GM18507 (cell line): ENCODE measurements at places on chromosomes 4 and X.

DNA sequence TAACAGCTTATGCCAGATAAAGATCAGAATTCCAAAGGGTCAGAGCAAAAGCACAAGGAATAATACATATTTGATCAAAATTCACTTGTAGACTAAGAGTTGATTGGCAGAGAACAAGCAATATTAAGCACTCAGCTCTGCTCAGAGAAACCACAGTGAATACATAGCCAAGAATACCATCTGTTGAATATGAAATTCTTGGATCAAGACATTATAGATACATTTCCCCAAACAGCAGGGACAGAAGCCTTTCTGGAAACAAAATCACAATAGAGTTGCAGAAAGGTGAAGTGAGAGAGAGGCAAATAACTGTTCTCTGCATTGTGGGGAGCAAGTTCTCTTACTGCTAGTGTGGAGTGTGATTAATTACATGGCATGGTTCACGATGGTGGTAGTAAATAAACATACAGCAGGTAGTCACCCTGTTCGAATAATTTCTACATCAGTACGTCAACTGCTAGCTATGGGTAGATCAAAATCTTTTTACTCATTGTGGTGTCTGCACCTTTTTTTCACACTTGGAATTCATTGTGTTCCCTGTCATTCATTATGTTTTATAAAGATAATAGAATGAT is 366.7 kb downstream of the PCDH7 start:
- no peak for DNase-seq

- DNase-seq = no peak
Observed at GRCh38 chr4:182640932-182641331, 276.3 kb downstream of the DCTD start.

- no peak for DNase-seq
Observed at GRCh38 chrX:129600981-129601424, 53.8 kb downstream of the APLN start.

DNA sequence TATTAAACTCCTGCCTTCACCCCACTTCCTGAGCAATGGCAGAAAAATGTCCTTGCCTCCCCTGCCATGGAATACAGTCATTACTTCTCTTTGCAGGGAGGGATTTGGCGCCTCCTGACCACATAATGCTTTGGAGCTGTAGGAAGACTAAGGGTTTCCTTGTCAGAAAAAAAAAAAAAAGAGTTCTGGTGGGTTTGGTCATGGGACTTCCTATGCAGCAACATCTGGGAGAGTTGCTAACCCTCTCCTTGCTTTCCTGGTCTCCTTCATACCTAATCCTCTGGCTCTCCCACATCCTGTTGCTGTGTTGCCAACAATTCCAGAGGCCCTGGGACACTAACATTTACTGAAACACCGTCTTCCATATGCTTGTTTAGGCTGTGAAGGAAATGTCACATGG is 75.1 kb upstream of the MBNL3 start:
- no peak for DNase-seq

DNA sequence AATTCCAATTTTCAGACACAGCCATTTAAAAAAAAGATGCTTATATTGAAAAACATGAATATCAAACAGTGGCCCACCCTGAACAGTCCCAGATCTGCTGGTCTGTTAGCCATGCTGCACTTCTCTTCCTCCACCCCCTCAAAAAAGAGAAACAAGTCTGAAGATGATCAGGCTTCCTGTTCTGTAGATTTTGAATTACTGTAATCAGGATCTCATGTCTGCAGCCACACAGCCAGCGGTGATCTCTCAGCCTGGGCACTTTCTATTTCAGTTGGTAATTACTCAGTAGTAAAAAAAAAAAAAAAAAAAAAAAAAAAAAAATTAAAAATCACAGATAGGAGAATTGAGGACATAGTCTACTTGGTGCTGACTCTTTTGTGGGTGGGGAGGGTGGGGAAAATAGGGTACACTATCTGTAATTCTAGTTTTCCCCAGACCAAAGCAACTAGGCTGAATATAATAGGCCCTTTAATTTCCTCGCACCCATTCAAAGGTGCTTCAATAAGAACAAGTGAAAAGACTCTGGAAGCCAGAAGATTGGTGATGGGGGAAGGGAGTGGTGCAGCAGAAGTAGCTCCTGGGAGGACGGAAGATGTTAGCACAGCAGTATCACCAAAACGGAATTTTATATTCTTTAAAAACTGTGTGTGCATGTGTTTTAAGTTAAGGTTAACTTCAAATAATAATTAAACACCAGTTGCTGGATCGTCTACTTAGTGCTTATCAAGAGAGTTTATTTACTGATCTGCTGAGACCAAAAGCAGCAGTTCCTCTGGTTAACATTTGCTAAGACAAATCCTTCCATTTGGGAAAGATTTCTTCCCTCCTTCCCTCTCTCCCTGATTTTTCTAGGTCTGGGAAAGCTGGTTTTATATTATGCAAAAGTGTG is 47.0 kb downstream of the SPRY1 start:
- peak; percentile 11 for DNase-seq

DNA sequence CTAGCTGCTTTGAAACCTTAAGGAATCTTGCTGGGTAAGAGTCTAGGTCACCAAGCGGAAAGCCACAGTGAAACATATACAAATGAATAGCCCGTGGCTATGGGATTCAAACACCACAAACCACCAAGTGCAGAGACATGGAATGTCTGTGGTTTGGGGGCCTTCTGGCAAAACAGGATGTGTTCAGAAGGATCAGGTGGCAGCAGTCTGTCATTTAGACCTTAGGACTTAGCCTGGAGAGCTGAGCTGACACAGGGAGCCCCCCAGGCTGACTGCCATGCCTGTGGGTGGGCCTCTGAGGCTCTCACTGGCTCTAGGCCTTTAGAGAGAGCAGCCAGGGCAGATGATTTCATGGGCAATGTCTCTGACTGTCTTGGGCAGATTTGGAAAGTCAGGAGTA is 225.6 kb downstream of the FBXW7 start:
- DNase-seq = no peak

- no peak for DNase-seq
Observed at GRCh38 chrX:40415675-40416074, 165.1 kb upstream of the ATP6AP2 start.

GRCh38 chr4:116478343-116478742 is 607.0 kb downstream of the TRAM1L1 start:
- DNase-seq = no peak

- no peak for DNase-seq
Observed at GRCh38 chr4:54054501-54054900, 9.9 kb downstream of the CHIC2 start.

- DNase-seq = no peak
Observed at GRCh38 chr4:2168469-2169319, 73.2 kb downstream of the HAUS3 start.

DNA sequence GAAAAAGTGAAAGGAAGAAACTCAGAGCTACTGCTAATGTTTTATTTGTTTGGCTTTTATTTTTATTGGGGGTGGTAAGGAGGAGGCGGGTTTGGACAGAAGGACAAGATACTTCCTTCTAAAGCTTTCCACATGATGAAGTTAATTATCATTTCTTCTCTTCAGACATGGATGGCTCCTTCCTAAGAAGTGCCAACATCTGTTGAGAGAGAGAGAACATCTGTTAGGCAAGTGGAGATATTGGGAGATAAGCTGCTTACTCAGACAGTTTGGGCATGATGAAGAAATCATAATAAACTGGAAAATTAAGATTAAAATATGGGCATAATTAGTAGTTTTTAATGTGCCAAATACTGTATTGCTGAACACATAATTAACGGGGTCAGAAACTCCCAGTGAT is 535.7 kb upstream of the INTU start:
- DNase-seq = no peak

DNA sequence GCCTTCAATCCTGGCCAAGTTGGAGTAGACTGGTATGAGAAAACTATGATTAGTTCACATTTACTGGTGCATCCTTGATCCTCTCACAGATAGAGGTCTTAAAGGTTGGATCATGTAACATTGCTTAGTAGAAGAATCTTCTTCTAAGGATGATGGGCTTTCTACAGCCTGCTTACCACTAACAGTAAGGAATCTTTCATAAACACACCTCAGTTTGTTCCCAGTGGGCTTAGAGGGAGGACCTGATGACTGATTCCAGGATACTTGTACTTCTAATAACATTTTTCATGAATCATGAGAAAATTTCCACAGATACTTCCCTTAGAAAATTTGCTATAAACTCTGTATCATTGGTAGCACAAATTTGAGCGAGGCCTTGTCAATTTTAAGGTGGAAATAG is 40.6 kb downstream of the CCNI start:
- DNase-seq = no peak

- DNase-seq = no peak
Observed at GRCh38 chrX:16828124-16828908, 41.8 kb downstream of the RBBP7 start.
